CD4-positive, alpha-beta T cell treated with Interleukin-1 beta for 1 hour (primary cell): ENCODE measurements at places on chromosomes 2 and 18.
A peak's percentile ranks its signal among the peaks of the same experiment; 100 is the strongest.

DNA sequence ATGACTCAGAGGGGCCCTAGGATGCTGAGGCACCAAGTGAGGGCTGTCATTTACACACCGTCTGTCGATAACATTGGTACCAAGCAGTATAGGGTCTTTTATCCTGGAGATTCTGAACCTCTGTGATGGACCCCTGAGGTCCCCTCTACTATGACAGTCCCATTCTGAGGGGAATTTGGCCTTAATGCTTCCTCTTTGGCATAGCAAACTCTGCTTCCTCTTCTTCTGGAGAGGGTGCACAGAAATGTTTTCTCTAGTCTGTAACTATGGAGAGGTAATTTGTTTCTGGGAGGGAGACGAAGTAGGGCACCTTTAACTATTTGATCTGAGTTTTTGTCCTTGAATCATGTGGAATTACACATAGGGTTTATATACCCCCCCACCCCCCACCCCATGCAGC is 44.8 kb downstream of the INPP4A start:
- DNase-seq = no peak

DNA sequence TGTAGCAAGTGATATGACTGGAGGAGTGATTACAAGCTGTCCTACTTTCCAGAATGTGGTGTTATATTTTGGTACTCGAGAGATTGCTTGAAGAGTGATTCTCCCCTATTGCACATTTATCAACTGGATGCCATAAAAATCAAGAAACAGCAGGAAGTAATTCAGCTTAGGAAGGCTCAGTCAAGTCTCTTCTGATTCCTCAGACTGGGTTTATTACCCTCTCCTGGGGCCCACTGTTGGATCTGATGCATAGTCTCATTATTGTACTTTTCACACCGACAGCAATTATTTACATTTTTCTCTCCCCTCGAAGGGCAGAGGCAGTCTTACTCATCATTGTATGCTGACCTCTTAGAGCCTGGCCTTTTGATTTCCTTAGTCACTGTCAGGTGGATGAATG is 9.3 kb downstream of the NOSTRIN start:
- DNase-seq = no peak

GRCh38 chr2:101900375-101900774 is 91.4 kb upstream of the IL1R2 start:
- DNase-seq = no peak

DNA sequence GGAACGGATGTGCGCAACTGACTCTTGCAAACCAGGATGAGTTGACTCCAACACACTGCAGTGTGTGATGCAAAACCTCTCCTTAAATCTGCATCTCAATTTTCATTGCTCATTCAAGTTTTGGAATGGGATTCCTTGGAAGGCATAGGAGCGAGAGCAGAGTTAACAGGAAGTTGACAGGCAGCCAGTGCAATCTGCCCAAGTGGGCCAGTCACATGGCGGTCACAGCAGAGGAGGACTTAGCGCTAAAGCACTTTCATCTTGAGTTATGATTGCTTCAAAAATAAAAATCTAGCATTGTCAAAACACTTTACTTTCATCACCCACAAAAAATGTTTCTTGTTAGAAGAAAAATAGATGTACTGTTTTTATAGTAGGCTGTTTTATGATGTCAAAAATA is 439.0 kb downstream of the FBXO15 start:
- DNase-seq = no peak

DNA sequence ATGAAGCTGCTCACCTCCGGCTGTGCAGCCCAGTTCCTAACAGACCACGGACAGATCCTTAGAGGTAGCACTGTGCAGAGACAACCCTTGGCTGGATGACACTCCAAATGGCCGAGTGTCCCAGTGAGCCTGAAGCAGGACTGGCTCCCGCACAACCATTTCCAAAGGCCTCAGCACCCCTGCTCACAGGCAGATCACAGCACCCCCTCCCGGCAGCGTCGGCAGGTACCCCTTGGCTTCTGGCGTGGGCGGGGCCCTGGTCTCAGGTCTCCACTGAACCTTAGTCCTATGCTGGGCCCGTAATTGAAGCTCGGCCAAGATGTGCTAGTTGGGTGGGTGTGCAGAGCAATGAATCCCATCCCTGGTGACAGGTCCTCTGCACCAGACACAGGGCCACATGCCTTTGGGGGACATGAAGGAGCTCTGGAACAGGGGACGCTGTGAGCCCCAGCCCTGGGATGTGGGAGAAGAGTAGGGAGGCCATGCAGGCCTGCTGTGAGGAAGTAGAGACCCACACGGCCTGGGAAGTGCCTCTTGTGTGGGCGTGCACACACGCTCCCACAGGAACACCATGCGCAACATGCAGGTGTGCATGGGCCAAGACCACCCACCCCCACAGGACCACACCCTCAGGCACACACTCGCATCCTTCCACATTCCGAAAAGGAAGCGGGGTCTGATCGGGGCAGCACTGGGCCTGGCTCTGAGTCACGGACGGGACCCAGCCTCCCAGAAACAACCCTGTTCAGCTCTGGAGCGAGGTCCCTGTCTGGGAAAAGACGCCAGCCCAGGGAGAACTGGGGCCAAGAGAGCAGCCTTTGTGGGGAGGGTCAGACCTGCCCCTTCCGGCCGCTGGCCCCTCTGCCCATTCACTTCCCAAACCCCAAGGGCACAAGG is 2.8 kb downstream of the DUSP2 start:
- peak; percentile 79 for DNase-seq

- DNase-seq = no peak
Observed at GRCh38 chr18:42559069-42559690, 556.3 kb downstream of the RIT2 start.

- DNase-seq = no peak
Observed at GRCh38 chr2:218478544-218478943, 59.6 kb downstream of the VIL1 start.

DNA sequence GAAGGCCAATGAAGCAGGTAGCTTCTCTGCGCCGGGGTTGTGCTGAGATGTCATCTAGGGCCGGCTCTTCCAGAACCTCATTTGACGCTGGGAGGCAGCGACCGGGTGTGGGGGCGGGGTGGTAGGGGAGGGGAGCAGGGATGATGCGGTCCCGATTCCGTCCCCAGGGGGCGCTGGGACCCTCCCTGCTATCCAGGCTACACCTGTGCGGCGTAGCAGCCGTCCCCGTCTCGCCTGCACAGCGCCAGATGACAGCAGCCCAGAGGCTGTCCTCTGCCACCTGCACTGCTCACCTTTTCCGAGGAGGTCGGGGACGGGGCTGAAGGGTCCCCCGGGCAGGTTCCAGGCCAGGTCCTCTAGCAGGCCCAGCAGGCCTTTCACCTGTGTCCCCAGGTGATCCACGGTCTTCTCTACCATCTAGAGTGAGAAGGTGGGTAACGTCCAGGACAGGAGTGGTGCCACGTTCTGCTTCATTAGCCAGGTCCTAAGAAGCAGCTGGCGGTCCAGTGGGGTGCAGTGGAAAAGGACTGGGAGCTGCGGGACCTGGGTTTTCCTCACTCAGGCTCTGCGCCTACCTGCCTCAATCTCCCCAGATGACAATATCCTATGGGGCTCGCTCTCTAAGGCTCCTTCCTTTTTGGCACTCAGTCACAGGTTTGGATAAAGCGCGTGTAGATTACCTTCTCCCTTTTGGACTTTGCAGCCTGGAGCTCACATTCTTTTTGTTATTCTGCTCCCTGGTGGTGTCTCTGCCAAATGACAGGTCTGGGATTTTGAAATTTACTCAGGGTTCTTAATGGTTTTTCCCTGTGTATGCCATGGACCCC is 56.0 kb upstream of the RAB6C start:
- DNase-seq = no peak

DNA sequence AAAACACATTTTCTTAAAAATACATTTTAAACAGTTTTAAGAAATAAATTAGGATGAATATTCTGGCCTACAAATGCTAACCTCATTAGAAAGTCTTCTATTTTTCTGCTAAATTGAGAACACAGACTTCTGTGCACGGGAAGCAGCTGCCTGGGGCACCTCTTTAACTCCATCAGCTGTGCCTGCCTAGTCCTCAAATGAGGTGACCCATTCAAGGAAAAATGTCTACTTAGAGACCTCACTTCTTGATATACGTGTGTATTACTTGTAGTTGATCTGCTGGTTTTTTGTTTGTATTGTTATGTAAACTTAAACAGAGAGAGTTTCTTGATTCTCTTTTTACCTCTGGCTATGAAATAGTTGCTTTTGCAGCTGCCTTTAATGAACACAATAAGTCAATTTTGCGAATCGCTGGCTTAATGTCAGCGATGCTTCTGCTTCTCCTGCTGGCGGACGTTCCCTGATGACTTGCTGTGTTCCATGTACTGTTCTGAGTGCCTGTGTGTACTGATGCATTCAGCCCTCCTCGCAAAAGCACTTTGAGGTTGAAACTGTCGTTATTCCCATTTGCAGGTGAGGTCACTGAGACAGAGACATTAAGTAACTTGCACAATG is 88.7 kb upstream of the TXNDC2 start:
- DNase-seq = no peak

- DNase-seq = no peak
Observed at GRCh38 chr2:34736482-34736881, 1137.4 kb upstream of the FAM98A start.

DNA sequence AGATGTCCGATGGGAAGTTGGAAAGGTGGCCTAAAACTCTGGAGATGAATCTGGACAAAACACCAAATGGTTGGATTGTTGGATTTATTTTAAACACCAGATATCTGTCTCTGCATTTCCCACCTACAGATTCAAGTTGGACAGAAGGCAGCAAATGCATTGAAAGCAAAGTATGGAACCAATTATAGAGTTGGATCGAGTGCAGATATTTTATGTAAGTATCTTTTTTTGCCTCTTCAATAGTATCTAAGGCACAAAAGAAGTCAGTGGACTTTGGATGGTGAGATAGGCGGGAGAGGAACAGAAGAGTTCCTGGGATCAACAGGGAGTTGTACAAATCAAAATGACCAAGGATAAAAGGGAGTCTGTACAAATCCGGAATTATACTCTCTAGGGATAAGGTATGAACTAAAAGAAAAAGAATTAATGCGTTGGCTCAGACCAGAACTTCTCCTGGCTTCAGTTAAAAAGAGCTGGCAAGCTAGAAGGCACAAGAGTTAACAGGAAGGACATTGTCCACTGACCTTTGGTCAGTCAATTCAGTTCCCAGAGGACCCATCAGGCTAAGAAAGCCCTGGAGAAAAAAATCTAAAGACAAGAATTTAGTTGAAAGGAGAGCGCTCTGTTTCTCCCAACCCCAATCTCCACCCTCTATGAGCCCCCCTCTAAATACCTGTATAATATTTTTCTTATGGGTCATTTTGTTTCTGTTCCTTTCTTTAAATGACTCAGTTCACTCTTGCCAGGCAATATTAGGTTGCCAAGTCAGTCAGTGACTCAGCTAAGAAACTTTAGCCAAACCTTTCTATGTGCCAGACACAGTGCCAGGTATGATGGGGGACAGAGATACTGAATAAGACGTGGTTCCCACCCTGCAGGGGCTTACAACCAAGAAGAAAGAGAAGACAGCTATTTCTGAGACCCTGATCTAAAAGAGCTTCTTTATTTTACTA is 29.1 kb downstream of the CPO start:
- DNase-seq = no peak

DNA sequence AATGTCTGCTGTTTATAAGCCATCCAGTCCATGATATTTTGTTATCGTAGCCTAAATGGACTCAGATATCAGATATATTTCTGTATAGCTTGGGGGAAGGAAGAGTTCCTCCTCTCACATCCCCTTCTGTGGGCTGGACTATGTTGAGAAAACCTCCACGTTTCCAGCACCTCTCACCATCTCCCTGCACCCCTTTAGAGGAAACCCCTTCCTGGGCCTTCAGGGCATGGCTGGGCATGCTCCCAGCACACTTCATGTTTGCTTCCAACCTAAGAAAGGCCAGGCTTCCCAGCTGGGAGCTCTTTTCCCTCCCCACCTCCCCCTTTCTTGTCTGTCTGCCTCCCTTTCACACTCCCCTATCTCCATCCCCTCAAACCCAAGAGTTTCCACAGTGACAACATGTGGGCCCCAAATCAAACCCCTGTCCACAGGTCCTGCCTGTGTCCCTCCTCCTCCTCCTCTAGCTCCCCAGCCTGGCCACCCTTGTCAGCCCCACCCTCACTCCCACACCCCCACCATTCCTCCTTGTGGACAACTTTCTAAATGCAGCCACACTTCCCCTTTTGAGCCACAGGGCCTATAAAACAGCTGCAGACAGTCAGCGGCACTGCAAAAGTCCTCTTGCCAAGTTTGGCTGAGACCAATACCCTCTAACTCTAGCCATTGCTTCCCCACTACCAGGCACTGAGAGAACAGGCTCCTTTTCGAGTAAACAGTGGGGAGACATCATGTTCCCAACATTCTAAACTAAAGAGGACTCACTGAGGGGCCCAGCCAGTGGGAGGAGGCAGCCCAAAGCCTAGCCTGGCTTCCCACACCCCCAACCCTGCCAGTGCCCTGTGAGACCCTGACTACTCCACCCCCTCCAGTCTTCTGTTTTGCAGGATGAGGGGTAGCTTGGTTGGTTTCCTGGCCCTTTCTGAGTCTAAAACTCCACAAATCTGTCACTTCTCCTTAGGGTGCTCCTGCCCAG is 120.5 kb downstream of the ZFP36L2 start:
- no peak for DNase-seq

DNA sequence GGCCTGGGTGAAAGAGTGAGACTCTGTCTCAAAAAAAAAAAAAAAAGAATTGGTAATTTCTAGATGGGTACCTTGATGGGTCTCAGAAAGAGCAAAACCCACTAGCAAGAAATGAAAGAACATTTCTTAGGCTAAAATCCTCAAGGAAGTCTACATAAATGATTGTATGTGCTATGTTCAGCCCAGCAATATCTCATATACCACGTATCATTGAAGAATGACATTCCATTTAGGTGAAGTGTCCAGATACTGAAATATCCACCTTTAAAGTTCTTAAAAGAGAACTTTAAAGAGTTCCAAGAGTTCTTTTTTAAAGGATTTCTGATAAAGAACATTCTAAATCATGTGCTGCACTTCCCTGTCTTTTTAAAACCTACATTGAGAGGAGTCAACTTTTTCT is 19.2 kb downstream of the NRP2 start:
- DNase-seq = no peak

GRCh38 chr2:236813766-236814165 is 244.1 kb downstream of the ACKR3 start:
- DNase-seq = no peak

- no peak for DNase-seq
Observed at GRCh38 chr2:127542231-127542630, 6.7 kb downstream of the MYO7B start.

DNA sequence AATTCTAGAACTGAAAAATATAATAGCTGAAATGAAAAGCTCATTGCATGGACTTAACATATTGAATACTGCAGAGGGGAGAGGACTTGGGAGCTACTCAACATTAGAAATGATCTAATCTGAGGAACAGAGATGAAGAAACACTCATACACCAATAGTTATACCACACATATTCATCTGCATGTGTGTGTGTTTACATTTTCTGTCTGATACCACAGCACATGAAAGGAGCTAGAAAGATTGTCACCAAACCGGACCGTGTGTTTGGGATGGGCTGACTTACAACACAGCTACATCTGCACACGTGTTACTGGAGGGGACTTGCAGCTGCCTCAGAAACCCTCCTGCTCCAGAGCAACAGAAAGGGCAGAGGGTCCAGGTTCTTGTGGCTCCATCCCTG is 47.8 kb downstream of the PXDN start:
- DNase-seq = no peak
